DMS79 treated with DMSO at 0.1 percent for 48 hours (cell line): ENCODE measurements at places on chromosomes 7 and 10.

- no peak for DNase-seq
Observed at GRCh38 chr7:116331020-116331419, 120.7 kb downstream of the TES start.

DNA sequence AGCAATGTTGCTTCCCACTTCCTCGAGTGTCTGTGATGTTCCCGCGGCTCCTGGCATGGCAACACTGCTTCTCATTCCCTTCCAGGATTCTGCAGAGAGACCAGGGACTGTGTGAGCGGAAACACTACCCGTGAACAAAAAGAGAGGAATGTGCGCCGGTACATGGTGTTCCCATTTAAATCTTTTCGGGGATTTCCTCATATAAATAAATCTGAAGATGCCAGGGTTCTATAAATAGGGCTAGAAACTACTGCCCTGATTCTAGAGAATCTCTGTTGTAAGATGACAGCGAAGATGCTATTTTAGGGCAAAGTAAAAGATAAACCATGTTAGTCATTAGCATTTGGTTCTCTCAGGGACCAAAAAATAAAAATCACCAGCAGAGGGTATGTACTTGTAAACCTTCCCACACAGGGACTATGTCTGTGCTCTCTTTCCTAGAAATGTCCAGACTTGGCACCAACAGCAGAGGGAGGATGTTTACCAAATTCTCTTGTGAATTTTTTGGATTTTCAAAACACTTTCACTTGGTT is 92.2 kb upstream of the DDC start:
- no peak for DNase-seq

- DNase-seq: no peak
Observed at GRCh38 chr7:108097703-108098102, 32.5 kb downstream of the LAMB4 start.

DNA sequence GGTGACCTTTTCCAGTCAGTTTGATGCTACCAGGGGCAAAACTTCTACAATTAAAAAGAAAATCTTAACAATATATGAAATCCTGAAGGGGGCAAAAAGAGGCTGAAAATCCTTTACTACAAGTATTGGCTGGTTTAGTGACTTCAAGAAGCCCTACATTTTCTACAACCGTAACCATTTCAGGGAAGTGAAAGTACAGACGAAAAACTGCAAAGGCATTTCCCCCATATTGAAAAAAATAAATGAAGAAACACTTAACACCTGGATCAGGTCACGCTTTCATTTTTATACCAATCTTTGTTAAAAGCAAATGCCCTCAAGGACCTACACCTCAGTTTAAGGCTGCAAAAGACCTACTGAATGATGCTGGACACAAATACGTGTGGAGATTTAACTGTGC is 38.6 kb downstream of the IL6 start:
- no peak for DNase-seq

DNA sequence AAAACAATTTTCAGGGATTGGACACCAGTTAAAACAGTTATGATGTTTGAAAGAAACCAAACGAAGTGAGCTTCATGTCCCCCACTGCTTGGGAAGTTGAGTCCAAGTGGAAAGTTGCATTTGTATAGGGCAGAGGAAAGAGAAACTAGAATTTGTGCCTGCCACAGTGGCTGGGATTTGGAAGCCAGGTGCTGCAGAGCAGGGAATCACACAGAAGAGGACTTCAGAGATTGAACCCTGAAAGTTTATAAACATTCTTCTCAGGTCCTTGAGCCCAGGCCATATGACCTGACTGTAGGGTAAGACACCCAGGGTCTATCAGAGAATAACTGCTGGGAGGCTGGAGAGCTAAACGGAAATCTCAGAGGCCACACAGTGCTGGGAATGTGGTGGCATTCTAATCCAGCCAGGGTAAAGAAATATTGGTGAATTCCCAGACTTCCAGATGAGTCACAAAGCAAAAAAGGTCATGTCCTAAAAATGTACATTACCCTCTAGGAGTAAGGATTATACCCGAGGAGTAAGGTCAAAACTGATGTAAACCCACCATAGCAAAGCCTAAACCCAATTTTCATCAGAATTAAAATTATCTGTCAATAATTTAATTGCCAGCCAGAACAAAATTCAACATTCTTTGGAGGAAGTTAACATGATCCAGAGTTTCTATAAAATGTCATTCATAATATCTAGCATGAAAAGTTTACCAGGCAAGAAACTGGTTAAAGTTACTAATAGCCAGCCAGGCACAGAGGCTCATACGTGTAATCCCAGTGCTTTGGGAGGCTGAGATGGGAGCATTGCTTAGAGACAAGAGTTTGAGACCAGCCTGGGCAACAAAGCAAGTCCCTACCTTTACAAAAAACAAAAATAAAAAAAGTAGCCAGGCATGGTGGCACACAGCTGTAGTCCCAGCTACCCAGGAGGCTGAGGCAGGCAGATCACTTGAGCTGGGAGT is 31.2 kb downstream of the TOMM7 start:
- no peak for DNase-seq
